ENCODE measurements at places on chromosomes 1 and 21.

GRCh38 chr1:23480187-23481025, 3.6 kb downstream of the ASAP3 start:
- no peak for DNase-seq

DNA sequence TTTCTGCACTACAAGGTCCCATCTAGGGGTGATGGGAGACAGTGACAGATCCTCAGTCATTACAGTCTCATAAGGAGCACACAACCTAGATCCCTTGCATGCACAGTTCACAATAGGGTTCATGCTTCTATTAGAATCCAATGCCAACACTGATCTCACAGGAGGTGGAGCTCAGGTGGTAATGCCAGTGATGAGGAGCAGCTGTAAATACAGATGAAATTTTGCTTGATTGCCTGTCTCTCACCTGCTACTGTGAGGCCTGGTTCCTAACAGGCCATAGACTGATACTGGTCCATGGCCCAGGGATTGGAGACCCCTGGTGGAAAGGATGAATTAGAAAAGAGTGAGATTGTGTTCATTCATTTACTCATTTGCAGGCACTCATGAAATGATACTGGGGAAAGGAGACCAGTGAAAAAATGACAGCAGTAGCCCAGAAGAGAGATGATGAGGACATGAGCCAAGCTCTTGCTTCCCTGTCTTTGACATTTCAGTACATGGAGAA, 251.6 kb upstream of the DUSP10 start:
- DNase-seq: peak; percentile 14

- DNase-seq: no peak
These were observed 11.5 kb downstream of the ARHGEF10L start for GRCh38 chr1:17550729-17551584.

GRCh38 chr1:2606881-2607621, 20.5 kb downstream of the PRXL2B start:
- DNase-seq: no peak

- peak; percentile 30 for DNase-seq
These were observed 31.9 kb downstream of the SLC1A7 start for GRCh38 chr1:53110370-53111072.

GRCh38 chr1:67536957-67537666, 106.9 kb upstream of the SERBP1 start:
- DNase-seq: no peak

GRCh38 chr1:2275796-2276536, 47.8 kb downstream of the SKI start:
- no peak for DNase-seq

- no peak for DNase-seq
These were observed 1018.2 kb upstream of the PRMT6 start for GRCh38 chr1:106038260-106038659.

GRCh38 chr1:76053021-76053420, 21.5 kb upstream of the ST6GALNAC3 start:
- peak; percentile 20 for DNase-seq
